ENCODE measurements at places on chromosomes 5 and 9.

GRCh38 chr9:133606708-133607025 lies 2.5 kb downstream of the FAM163B start:
- DNase-seq: no peak

GRCh38 chr9:135463140-135463539 lies 16.4 kb upstream of the PPP1R26 start:
- DNase-seq: no peak

DNA sequence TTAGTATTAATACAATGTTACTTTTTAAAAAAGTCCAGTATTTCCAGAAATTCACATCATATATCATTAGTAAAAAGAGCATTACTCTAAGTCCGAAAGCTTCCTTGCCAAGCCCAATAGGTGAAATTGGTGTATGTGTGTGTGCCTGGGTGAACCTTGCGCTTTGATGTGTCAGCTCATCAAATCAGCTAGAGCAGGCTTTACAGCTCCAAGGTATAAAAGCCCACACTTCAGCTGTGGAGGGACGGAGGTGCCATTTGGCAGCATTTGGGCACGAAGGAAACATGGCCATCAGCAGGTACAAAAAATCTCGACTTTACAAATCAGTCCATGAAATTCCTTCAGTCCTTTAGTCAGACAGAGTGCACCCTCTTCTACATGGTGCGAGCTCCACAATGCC lies 76.5 kb upstream of the IL7R start:
- no peak for DNase-seq

DNA sequence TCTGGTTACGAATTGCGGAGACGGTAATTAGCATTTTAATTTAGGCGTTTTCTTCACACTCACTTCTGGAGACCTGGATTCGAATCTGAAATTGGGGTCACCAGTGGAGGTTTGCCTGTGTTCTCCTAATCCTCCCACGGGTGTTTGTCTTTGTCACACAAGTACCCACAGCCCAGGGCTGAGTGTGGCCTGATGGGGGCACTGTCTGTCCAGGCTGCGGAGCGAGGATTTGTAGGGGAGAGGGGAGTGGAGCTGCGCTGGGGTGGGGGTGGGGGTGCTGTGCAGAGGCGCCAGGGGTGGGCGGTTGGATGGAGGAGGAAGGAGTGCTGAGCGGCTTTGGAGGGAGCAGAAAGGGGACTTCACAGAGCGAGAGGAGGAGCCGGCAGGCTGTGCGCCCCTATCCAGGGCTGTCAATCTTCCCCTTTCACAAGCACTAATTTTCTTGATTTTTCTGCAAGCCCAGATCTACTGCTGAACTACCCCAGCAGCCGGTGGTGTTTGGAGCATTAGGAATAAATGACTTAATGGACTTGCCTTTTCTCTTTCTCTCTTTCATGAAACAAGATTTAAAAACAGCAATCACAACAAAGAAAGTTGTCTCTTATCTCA lies 53.1 kb downstream of the TSPAN17 start:
- DNase-seq: no peak

- DNase-seq: no peak
Observed at GRCh38 chr5:118577621-118578020, 410.7 kb downstream of the DTWD2 start.

- peak; percentile 97 for DNase-seq
Observed at GRCh38 chr9:129776938-129777768, 24.3 kb upstream of the PTGES start.

GRCh38 chr5:173554038-173554955 lies 62.2 kb downstream of the BOD1 start:
- DNase-seq: peak; percentile 28

GRCh38 chr9:21510806-21511205 lies 28.7 kb upstream of the IFNE start:
- DNase-seq: no peak

DNA sequence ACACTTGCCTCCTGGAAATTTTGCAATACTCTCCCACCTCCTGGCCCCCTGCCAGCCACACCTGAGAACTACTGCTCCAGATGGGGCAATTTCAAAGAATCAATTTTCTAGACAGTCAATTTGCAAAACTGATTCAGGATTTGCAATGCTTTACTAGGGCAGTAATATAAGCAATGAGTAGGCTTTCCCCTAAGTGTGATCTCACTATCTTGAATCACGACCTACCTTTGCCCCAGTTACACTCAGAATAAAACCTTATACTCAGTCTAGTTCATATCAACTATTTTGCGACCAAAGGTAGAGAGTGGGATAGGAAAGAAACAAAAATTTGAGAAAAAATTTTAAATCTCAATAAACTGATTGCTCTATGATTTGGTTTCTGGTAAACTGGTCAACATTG lies 54.4 kb downstream of the DROSHA start:
- DNase-seq: no peak

DNA sequence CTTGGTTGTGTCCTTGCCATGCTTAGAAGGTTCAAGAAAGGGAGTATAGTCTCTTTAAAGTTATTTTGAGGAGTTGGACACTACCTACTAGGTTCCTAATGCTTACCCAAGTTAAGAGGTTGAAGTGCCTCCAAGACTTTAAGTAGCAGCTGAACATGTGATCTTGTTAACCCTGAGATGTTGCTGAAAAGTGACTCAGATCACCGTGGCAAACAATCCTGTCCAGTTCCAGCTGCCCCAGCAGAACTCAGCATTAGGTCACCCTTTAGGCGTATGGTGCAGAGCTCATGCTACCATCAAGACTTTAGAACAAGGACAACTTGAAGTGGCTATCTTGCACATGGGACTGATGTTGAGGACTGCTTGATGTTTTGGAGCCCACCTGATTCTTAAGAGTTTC lies 22.5 kb downstream of the ZNF462 start:
- no peak for DNase-seq

- DNase-seq: no peak
Observed at GRCh38 chr5:121573721-121574382, 277.8 kb upstream of the FTMT start.

DNA sequence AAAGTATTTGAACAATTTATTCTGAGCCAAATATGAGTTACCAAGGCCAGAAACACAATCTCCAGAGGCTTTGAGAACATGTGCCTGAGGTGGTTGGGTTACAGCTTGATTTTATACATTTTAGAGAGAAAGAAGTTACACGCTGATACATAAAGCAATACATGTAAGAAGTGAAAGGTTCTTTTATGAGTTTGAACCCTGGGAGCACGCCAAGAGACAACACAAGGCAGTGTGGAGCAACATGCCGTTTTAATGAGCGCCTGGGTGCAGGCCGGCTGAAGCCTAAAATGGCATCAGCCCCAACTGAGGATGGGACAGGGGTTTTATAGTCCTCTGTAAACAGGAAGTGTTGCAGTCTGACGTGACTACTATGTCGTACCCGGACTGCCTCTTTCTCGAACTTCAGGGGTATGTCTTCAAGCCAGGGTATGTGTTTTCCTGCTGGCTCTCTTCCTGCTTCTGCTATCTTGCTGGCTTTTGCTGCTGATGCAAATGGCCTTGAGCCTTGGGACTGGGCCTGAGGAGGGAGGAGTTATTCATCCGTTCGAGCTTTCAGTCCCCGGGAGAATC lies 193.7 kb downstream of the CYLC2 start:
- DNase-seq: peak; percentile 22

DNA sequence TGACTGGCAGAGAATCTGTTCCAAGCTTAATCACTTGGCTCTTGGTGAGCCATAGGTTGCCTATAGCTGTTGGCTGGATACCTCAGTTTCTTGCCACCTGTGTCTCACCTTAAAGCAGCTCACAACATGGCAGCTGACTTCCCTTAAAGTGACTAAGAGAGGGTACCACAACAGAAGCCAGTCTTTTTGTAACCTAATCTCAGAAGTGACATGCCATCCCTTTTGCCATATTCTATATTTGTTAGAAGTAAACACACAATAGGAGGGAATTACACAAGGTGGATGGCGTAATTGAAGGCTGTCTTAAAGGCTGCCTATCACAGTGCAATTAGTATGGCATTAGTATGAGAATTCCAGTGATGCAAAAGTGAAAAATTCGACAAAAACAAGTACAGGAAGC lies 28.1 kb downstream of the NIPBL start:
- no peak for DNase-seq

DNA sequence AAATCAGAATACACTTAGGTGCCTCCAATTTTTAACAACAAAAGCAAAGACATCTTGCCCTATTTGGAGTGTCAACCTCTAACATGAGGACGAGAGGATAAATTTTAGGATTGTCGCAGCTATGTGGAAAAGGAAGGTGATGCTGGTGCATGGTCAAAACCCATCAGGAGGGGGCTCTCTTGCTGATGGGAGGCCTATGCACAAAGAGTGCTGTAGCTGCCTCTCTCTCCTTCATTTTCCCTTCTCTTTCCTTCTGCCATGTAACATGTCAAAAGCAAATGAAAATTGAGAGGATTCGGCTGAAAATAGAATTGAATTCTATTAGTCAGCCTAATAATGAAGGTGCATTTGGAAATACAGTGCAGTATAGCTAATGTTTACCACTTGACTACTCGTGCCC lies 578.7 kb upstream of the ZNF462 start:
- no peak for DNase-seq

- DNase-seq: no peak
Observed at GRCh38 chr9:81239388-81239787, 450.0 kb downstream of the TLE1 start.

- no peak for DNase-seq
Observed at GRCh38 chr9:13608451-13608850, 329.0 kb upstream of the MPDZ start.

DNA sequence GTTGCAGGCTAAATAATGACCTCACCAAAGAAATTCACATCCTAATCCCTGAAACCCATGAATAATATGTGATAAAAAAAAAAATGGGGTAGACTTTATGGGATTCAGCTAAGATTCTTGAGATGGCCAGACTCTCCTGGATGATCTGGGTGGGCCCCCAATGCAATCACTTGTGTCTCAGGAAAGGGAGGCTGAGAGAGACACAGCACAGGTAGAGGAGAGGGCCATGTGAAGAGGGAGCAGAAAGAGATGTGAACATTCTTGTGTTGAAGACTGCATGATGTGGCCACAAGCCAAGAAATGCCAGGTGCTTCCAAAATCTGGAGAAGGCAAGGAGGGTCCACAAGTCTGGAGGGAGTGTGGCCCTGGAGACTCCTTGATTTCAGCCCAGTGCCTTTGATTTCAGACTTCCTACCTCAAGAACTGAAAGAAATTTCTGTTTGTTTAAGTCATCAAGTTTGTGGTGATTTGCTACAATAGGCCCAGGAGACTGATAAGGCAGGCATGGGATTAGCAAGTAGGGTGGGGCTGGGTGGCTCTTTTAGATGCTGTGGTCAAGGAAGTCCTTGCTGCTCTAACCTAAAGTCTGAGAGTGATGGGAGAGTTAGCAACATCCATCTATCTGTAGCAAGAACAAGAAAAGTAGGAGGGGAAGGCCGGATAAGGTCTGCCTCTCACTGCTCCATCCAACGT lies 86.6 kb upstream of the FAM120A start:
- no peak for DNase-seq
